ENCODE measurements at places on chromosomes 6 and 20.
A peak's percentile ranks its signal among the peaks of the same experiment; 100 is the strongest.

DNA sequence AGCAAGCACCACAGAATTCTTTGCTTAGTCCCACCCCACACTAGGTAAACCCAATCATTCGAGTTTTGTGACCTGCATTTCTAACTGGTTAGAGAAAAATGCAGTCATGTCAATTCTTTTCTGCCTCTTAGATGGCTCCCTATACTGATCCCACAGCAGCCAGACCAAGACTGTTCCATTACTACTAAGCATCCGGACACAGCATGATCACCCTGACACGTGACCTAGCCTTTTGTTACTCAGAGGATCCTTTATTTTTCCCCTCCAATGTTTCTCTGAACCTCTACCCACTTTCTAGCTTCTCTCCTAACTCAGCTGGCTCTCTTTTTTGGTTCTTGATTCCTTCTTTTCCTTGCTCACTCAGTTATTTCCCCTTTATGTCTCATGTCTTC, 87.9 kb downstream of the PDE10A start:
- no peak for DNase-seq

GRCh38 chr20:46963196-46963529, 68.5 kb downstream of the EYA2 start:
- no peak for DNase-seq

- DNase-seq: no peak
Measured at GRCh38 chr6:137724495-137725211, 142.4 kb upstream of the TNFAIP3 start.

GRCh38 chr20:12318043-12318442, 400.4 kb downstream of the BTBD3 start:
- no peak for DNase-seq

GRCh38 chr6:137155830-137156229, 17.6 kb downstream of the IL22RA2 start:
- no peak for DNase-seq

- no peak for DNase-seq
Measured at GRCh38 chr20:52076164-52076563, 115.4 kb downstream of the ZFP64 start.

DNA sequence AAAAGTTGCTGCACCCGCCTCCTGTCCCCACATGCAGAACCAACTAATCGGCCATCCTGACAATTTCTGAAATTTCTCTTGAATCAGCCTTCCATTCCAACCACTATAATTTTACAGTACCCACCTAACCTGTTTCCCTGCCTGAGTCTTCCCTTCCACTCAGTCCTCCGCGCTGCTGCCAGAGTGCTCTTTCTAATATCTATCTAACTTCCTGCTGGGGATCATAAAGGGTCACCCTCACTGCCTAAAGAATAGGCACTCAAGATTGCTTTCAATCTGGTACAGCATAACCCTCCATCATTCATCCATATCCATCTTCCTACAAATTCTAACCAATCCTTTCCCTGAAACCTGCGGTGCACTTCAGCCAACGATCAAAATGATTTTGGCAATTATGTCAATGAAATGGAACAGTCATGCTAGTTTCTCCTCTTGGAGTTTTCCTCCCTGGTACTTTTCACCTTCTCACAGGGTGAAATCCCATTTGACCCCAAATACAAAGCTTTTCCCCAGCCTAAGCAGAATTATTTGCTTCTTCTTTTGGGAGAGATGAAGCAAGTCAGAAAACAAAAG, 117.5 kb upstream of the BEND6 start:
- DNase-seq: no peak

- no peak for DNase-seq
Measured at GRCh38 chr6:157847846-157848245, 24.8 kb downstream of the SNX9 start.

DNA sequence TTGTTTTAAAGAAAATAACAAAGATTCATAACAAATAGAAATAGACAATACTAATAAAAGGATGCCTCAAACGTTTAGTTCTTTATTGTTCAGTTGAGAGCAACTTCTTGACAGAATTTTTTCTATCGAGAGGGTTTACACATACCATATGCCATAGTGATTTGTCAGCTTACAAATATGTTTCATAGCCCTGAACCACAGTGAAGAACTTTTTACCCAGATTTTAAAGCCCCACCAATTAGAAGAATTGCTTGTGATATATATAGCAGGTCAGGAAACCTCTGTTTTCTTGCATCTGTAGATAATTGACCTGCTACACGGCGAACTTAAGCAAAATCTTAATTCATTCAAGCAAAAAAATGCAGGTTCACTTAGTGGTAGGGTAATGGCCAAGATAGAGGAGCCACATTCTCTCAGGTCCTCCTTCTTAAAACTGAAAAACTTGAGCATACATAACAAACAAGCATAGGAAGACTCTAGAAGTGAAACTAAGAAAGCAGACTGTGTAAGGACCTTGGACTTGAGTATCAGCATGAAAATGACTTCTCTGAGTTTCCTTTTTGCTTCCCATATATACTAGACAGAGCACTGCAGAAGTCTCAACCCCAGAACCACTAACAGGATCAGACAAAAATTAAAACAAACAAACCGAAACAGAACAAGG, 39.5 kb downstream of the CRISP1 start:
- no peak for DNase-seq

DNA sequence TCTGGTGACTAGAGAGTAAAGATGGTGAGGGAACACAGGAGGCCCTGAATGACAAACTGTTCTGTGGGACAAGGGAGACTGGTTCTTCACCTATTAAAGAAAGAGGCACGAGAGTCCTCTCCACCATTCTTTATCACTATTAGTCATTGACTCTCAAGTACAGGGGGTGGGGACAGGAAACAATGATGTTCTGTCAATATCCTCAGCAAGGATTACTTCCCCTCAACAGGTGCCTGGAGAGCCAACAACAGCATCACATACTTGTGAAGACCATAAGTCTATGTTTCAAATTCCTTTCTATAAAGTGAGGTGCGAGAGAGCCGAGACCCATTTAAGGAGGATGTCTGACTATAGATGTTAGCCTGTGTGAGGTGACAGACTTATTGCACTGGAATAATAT, 72.4 kb upstream of the TBC1D7 start:
- DNase-seq: no peak

DNA sequence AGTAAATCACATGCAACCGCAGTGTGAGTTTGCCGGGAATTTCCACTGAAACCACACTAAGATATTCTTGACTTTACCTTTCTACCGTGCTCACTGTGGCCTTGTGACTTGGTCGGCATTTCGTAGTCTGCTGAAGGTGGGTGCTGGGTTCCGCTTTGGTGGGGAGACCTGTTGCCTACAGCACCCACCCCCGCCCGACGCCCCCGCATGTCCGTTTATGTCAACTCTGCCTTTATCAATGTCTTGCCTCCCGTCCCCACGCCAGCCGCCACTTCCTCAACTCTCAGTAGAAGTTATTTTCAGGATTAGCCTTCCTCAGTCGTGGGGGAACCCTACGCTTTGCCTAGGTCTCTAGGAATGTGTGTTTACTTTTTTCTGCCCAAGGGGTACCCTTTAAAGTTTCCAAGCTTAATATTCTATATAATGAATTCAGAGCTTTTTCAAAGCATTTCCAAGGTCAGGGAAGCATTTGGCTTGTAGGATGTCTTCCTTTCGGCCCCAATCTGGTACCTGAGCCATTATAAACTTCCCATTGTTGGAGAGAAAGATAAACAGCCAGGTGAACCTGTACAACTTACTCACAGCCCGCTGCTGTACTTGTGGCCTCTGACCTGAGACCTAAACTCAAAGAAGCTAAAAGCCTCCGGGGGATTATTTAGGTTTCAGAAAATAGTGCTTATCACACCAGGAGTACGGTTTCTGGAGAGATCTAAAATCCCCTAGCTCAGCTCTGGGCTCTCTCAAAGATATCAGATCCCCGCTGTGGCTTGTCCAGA, 54.2 kb downstream of the TBC1D7 start:
- DNase-seq: peak; percentile 78

DNA sequence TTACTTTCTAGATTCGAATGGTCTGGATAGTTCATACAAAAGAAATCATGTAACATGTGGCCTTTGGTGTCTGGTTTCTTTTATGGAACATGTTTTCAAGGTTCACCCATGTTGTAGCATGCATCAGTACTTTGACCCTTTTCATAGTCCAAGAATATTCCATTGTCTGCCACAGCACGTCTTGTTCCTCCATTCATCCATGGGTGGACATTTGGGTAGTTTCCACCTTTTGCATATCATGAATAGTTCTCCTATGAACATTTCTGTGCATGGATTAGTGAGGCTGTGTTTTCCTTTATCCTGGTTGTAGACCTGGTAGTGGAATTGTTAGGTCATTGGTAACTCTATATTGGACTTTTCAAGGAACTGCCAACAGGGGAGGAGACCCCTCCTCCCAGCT, 31.7 kb downstream of the GSTA3 start:
- no peak for DNase-seq

- DNase-seq: no peak
Measured at GRCh38 chr6:36656441-36656840, 22.1 kb upstream of the CDKN1A start.

DNA sequence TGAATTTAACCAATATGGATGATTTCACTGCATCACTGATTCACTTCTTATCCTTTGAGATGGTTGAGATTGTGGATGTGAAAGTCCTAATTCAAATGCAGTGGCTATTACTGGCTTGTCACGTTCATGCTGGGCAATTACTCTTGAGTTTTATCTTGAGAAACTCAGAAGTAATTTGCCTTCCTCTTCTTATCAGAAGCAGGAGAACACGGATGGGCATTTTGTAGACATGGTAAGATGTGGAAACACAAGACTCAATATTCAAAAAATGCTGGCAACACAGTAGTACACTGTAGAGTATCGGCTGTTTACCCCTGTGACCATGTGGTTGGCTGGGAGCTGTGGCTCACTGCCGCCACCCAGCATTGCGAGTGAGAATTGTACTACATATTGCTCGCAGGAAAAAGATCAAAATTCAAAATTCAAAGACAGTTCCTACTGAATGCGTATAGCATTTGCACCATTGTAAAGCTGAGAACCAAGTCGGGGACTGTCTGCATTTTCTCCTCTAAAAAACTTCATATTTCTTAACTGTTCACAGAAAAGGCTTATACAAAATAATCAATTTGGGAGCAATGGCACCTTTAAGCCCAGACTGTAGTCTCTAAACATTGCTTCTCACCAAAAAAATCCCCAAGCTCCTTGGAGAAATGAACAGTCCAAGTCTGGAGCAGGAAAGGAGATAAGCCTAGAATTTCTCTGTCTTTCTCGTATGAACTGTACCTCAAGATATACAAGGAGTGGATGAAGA, 61.9 kb upstream of the ELOVL5 start:
- peak; percentile 34 for DNase-seq

GRCh38 chr6:151377095-151377494, 14.3 kb downstream of the ZBTB2 start:
- DNase-seq: no peak

GRCh38 chr6:57324538-57324937, 7.1 kb downstream of the PRIM2 start:
- DNase-seq: no peak

DNA sequence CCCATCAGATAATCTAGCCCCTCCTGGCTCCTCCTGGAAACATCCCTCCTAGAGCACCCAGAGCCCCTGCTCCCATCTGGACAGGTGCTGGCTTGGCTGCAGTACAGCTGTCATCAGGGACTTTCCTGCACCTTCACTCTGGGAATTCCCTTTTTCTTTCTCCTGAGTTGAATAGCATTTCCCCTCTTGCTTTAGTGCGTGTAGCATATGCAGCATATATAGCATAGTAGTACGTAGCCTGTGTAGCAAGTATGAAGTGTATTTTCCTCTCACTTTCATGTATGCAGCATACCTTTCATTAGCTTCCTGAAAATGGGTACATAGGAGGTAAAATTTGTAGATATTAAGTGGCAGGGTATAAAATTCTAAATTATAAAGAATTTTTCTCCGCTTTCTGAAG, 352.9 kb downstream of the ESR1 start:
- DNase-seq: no peak

- DNase-seq: no peak
Measured at GRCh38 chr6:10507715-10508114, 13.4 kb upstream of the GCNT2 start.

GRCh38 chr6:36122495-36123269, 7.6 kb upstream of the MAPK13 start:
- DNase-seq: no peak

- peak; percentile 37 for DNase-seq
Measured at GRCh38 chr20:41340327-41341055, at the start of gene LPIN3. TSS of gene LPIN3 (plus strand) at chr20:41340821. CDS start at chr20:41345804, 4,983 bp downstream.

DNA sequence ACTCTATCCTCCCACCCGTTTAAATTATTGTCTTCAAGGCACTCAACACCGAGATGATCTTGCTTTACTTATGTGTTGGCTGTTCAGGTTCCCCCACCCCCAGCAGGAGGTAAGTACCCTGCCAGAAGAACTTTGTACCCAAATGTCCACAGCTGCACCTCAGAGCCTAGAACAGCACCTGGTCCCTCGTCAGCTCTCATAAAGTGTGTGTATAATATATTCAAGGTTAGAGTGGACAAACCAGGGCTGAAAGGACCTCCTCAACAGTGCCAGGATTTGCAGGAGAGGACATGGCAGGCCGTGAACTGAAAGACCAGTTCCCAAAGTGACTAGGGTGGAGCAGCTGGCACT, 5.9 kb upstream of the CPXM1 start:
- DNase-seq: no peak

DNA sequence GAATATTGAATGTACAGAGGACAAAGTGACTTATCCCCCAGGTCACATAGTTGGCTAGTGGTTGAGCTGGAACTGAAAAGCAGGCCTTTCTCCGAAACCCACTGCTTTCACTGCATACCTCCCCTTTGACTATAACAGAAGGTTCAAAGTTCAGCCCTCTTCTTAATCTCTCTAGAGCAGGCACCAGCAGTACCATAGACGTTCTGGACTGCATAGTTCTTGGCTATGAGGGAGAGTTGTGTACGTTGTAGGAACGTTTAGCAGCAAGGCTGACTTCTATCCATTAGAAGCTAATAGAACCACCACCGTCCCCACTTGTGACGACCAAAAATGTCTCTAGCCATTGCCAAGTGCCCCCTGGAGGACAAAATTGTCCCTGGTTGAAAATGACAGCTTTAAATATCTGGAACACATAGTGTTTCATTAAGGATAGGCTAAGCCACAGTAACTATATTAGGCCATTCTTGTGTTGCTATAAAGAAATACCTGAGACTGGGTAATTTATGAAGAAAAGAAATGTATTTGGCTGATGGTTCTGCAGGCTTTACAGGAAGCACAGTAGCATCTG, 123.8 kb upstream of the MTHFD1L start:
- DNase-seq: no peak

DNA sequence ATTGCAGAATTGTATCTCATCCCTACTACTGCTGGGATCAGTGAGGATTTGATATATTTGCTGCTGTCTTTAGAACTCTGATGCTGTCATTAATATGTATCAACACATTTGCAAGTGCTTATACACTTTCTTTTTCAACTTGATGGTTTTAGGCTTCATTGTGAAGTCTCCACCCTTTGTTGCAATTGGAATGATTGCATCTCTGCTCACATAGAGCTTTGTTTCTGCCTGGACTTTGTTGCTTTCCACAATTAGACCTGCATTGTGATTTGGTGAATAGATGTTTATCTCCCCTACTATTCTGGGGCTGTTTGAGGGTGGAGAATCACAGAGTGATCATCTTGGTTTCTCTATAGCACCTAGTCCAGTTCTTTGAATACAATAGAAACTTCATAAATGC, 666.7 kb downstream of the EPM2A start:
- DNase-seq: no peak

GRCh38 chr6:142947714-142948480, 2.9 kb upstream of the HIVEP2 start:
- DNase-seq: no peak
